ENCODE measurements at places on chromosomes 3 and 15.
A peak's percentile ranks its signal among the peaks of the same experiment; 100 is the strongest.

- no peak for DNase-seq
These were observed 114.0 kb upstream of the POU1F1 start for GRCh38 chr3:87390353-87390752.

- DNase-seq = no peak
These were observed 1073.5 kb downstream of the NAALADL2 start for GRCh38 chr3:175932586-175932985.

- no peak for DNase-seq
These were observed 26.5 kb downstream of the KLF13 start for GRCh38 chr15:31352911-31353811.

DNA sequence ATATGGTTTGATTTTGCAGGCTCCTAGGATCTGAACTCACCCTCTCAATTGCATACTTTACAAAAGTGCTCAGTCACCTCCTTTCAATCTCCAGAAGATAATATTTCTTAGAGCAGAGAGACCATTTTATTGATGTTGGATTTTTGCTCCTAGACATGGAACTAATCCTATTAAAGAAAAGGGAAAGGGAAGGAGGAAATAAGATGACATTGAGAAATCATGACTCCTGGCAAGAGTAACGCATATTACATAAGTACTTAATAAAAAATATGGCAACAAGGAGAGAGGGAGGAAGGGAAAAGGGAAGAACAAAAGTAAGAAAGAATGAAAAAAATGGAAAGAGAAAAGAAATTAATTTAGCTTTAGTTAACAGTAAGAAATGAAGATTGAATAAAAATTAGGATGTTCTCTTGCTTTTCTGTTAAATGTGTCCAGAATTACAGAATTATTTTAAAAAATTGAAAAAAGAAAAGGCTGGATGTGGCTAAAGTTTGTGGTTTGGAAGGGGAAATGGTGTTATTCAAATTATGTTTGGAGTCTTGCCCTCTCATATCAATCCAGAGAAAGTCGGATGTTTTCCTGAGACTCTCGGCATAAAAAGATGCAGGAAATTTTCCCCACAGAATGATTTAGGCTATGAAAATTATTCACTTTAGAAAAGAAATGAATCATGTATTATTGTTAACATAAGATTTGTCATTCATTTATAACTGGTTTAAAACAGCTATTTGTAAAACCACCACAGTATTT lies 474.0 kb downstream of the FGF12 start:
- no peak for DNase-seq

DNA sequence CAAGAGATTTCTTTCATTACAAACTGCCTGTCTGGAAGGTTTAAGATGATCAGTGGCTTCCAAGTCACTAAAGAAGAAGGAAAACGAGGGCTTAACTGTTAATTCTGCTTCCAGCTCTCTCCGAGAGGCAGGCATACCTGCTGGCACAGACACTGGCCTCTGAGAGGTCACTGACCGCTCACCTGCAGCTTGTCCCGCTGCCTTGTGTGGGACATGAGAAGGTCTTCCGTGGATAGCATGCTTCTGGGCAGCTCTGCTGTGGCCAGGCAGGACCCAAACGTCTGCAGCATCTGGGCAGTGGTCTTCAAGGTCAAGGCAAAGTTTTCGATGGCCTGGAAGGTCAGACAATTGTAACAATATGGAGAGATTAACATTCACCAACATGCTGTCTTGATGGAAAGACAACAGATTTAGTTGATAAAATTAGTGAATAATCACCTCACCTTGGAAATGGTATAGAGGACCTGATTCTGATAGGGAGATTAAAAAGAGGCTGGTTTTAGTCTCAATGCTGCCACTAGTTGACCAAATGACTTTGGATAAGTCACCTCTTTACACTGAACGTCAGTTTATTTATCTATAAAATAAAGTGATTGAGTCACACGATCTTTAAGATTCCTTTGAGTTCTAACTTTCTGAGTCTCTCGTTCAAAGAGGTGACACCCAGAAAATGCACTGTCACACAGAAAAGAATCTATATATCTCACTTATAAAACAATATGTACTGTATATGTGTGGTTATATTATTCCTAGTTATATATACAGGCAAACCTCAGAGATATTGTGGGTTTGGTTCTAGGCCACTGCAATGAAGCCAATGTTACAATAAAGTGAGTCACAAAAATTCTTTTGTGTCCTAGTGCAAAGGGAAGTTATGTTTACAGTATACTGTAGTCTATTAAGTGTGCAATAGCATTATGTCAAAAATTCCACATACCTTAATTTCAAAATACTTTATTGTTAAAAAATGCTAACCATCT lies 65.1 kb downstream of the B3GNT5 start:
- DNase-seq = no peak

- DNase-seq = peak; percentile 95
These were observed 127.6 kb upstream of the LMOD3 start for GRCh38 chr3:69250014-69250413.

GRCh38 chr3:148319161-148319915 lies 378.4 kb upstream of the AGTR1 start:
- no peak for DNase-seq

DNA sequence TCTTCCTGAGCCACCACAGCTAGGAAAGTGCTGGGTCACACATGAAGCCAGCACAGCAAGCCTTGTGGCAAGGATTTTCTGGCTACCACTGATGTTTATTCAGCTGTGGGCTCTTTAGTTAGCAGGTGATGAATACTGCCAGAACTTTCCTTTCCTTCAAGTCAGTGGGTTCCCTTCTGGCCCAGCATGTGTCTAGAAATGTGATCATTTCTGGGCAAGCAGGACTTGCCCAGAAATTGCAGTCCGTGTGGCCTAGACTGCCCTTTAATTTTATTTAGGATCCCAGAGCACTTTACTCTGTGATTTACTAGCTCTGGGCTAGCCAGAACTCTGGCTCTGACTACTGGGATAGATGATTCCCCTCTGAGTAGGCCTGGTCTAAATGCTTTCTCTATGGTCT lies 397.5 kb downstream of the ZIC4 start:
- no peak for DNase-seq

DNA sequence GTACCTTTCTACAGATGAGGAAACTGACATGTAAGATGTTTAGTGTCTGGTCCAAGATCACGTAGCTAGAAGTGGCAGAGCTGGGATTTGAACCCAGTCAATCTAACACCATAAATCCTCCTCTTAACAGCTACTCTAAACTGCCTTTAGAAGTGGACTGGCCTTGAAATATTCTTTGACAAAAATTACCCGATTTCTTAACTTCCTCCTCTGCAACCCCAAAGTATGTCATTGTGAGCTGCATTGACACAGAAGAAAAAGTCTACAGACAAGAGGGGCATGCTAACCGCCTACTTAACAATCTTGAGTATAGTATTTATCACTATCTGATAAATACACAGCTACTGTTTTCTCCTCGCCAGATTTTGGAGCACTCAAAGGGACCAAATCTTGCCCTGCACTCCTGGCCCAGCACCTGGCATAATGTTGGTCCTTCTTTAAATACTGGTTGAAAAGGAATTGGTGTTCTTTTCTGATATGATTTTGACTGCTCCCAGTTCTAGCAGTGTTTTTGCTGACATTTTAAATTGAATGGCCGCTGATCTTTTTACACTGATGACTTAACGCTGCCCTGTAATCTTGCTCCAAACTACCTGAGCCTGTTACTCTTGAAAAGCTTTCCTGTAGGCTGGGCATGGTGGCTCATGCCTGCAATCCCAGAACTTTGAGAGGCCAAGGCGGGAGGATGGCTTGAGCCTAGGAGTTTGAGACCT lies 36.9 kb downstream of the ITPR1 start:
- DNase-seq = no peak

DNA sequence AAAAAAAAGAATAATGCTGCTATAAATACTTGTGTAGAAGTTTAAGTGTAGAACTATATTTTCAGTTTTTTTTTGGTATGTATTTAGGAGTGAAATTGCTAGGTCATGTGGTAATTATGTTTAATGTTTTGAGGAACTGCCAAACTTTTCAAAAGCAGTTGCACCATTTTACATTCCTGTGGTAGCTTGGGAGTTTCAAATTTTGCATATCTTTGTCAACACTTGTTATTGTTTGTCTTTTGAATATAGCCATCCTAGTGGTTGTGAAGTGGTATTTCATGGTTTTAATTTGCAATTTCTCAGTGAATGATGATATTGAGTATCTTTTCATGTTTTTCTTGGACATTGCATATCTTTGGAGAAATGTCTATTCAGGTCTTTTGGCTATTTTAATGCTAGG lies 30.4 kb downstream of the SKIL start:
- no peak for DNase-seq

DNA sequence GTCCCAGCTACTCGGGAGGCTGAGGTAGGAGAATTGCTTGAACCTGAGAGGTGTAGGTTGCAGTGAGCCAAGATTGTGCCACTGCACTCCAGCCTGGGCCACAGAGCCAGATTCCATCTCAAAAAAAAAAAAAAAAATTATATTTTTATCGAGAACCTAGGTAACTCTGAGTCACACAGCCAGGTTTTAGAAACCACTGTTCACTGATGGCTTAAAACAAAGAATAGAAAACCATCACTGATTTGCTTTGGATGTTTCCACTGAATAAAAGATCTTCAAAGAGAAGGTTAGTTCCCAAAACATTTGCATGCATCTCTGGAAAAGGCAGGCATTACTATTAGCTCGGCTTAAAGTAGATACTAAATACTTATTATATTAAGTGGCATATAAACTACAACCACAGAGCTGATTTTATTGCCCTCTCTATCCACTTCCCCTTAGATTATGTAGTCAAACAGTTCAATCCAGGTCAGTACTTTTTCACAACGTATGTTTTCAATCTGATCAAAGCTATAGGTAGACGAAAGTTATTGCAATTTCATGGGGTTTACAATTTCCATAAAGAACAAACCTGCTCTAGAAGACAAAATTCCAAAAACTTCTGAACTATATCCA lies 1.4 kb downstream of the B4GALT4 start:
- peak; percentile 14 for DNase-seq

GRCh38 chr15:93482731-93483130 lies 393.7 kb upstream of the RGMA start:
- DNase-seq = no peak

- DNase-seq = no peak
These were observed 116.9 kb upstream of the RAD18 start for GRCh38 chr3:9080163-9080562.

DNA sequence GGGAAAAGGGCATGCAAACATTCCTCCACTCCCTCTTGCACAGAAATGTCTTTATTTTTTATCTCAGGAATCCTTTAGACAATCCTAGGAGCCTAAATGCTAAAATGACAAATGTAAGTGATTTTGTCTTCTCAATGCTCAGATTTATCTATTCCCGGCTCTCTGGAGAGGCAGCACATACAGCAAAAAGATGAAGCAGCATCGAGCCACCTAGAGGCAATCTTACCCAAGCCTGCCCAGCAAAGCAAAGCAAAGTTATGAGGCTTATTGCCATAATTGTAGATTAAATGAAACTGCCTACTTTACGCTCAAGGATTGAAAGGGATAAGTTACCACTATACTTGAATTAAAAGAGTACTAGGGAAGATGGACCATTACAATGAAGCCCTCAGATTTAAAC lies 750.4 kb upstream of the NR2F2 start:
- no peak for DNase-seq

GRCh38 chr3:12780751-12781150 lies 15.7 kb upstream of the CAND2 start:
- DNase-seq = no peak

DNA sequence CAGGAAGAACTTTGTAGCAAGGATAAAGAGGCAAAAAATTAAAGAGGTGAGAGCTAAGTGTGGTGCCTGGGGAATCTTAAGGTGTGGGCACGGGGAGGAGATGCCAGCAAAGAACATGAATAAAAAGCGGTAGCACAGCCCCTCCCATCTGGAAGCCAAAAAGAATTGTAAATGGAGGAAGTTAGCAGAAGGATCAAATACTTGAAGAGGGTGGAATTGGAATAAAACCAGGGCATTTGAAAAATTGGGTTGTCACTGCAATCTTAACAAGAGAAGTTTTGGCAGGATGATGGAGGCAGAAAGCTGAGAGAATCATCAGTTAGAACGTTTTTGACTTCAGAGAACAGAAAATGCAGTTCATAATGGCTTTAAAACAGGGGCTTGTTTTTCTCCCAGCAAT lies 2.4 kb downstream of the CCR2 start:
- DNase-seq = no peak

DNA sequence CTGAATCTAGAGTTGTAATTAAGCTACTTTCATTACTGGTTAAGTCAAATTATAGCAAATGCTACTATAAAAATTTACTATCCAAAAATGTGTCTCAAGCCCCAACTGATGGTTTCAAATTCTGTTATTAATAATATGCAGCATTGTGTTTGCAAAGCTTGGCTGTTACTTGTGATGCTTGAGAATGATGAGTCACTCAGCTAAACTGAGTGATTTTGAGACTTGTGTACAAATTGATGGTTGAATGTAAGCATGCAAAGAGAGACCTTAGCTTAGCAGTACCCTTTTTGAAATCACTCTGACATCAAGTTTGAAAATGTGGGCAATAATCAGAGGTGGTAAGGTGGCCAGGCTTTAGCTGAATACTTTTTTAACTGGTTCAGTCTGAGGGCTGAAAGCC lies 27.6 kb downstream of the OPA1 start:
- no peak for DNase-seq

DNA sequence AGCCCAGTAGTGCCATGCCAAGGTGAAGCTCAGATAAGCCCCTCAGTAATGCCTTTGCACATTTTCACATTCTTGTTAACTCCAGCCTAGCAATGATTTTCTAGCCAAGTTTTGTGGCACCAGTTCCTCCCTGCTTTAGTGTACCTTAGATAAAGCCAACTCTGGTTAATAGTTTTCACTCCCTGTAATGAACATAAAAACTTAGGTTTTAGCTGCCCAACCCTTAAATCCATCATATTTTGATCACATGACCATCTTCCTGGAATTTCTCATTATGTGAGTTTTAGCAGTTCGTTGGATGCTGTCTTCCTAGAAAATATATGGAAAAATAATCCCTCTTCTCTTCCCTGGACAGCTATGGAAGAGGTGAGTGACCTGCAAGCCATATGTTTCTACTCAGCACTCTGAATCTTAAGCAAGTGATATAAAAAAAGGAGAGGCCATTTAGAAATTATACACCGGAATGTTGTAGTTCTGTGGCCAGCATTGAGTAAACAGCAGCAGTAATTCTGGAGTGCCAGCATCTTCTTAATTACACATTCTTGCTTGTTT lies 62.2 kb upstream of the P2RY1 start:
- DNase-seq = no peak

DNA sequence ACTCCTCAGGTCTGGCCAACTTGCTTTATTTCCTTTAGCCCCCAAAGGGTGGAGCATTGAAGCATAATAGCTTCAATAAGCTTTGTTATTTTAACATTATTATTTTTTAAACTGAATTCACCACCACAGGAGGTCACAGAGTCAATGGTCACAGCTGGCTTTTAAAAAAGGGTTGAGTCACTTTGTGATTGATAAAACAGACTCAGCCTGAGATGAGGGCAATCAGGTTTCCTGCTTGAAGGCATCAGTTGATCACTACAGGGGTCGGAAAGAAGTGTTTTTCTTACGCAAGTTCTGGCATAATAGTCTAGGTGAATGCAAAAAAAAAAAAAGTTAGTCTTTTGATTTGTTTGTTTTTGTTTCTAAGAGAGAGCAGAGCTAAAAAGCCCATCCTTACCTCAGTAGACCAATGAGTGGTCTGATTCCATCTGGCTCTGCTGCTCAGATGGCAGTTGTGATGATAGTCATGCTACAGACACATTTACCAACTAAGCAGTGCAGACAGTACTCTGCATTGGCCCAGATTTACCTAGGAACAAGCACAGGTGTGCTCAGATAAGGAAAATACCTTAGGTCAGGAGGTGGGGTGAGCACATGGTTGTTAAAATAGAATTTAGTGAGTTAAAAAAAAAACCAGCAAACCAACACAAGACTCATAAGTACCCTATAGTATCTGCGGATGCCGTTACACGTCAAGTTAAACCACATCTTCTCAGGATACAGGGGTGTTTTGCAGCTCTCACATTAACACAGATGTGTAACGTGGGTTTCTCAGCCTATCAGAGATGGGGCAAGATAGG lies 22.6 kb downstream of the ZNF80 start:
- DNase-seq = no peak
